ENCODE measurements at places on chromosomes 2 and 18.

GRCh38 chr2:237452861-237453260 is 34.2 kb upstream of the MLPH start:
- DNase-seq = no peak

- DNase-seq = no peak
These were observed at the start of gene FSHR for GRCh38 chr2:49154140-49154539. Gene FSHR (minus strand): TSS chr2:49154515. CDS start chr2:49154417, 98 bp downstream.

GRCh38 chr2:136310797-136311603 is 193.1 kb upstream of the CXCR4 start:
- DNase-seq = peak; percentile 60

DNA sequence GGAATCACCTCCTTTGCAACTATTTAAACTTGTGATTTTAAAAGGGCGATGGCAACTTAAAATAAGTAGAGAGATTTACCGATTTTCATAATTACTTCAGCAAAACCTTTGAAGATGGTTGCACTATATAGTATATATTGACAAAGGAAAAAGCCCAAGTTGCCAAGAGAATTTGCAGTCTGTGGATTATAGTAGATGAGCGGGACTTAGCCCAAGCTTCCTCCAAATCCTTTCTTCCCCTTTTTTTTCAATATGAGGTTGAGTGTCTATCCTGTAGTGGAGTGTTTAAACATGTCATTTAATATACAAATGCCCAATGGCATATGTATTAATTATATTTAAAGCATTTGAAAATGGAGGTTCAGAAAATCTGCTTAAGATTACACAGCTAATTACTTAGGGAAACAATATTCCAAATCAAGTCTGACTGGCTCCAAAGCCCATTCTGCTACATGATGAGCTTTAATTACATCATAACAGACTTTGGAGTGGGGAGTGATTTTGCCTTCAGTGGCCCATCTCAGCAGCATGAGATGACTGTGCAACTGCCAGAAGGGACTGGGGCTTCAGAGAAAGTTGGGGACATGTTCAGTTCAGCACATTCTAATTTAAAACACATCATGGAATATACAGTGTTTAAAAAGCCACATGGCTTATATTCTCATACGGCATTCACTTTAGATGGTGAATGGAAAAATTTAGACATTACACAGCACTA is 73.2 kb downstream of the COL3A1 start:
- no peak for DNase-seq

DNA sequence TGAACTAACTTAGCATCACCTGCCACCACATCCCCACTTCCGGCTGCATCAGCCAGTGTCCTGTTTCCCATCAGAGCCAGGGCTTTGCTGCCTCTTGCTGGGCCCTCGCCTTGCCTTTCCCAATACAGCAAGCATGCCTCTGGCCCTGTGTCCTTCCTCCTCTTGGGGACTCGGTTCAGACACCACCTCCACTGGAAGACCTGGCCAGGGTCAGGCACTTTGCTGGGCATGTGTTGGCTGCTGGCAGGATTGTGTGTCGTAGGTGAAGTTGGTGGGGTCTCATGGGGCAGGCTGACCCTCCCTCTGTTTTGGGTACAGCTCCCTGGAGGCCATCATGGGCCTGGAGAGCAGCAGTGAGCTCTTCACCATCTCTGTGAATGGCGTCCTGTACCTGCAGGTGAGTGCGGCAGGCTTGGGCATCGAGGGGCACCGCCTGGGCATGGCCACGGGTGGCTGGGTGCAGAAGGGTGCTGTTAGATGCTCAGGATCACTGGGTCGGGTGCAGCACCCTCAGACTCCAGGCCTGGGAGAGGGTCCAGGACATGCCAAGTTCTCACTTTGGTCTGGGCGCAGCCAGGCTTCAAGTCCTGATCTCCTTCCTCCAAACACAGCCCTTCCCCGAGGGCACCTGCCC is 6.6 kb downstream of the ERFE start:
- no peak for DNase-seq

DNA sequence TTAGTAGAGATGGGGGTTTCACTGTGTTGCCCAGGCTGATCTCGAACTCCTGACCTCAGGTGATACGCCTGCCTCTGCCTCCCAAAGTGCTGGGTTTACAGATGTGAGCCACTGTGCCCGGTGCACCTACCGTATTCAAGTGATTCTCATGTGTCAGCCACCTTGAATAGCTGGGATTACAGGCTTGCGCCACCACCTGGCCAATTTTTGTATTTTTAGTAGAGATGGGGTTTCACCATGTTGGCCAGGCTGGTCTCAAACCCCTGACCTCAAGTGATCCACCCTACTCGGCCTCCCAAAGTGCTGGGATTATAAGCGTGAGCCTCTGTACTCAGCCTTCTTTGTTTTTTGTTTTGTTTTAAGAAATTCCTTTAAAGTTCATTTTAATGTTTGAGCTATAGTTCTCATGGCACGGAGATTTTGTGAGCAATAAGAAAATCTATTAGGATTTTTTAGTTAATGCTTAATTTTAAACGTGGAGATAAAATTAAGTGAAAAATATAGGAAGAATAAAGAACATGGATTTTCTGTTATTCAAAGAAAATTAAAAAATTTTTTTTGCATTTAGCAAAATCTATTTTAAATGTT is 242.6 kb downstream of the PHLPP1 start:
- peak; percentile 74 for DNase-seq

DNA sequence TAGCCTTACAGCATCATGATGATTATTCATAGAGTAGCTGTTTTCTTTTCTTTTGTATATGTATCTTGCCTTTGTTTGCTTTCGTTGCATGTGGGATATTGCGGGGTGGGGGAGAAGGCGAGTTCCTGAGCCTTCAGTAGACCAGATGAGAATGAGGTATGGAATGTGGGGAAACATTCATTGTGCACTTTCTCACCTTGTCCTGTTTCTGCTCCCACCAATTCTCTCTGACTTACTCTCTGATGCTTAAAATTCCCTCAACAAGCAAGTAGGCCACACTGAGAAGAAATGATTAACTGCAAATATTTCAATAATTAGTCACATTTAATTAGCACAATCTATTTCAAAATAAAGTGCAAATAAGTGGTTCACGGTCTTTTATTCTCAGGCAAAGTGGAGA is 31.0 kb downstream of the GKN2 start:
- no peak for DNase-seq

GRCh38 chr2:23707096-23707495 is 219.8 kb downstream of the ATAD2B start:
- no peak for DNase-seq

DNA sequence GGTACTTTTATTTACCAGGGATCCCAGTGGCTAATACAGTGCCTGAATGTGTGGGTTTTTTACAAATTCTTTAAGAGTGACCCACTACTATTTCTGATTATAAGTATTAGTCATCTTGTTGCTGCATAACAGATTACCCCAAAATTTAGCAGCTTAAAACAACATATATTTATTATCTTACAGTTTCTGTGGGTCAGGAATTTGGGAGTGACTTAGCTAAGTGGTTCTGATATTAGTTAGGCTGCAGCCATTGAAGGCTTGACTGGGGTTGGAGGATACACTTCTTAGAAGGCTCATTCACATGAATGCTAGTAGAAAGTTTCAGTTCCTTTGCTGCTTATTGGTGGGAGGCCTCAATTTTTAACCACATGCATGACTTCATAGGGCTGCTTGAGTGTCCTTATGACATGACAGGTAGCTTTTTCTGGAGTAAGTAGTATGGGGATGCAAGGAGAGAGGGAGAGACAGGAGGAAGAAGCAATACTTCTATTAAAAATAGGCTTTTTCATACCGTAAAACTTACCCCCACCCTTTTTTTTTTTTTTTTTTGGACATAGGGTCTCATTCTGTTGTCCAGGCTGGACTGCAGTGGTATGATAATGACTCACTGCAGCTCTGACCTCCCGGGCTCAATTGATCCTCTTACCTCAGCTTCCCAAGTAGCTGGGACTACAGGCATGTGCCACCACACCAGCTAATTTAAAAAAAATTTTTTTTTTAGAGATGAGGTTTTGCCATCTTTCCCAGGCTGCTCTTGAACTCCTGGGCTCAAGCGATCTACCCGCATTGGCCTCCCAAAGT is 13.3 kb upstream of the POLE4 start:
- DNase-seq = no peak

GRCh38 chr2:15937105-15937881 is 3.1 kb upstream of the MYCN start:
- DNase-seq = no peak

- no peak for DNase-seq
These were observed 322.9 kb upstream of the HS6ST1 start for GRCh38 chr2:128641421-128642080.

- no peak for DNase-seq
These were observed 31.8 kb downstream of the ARHGAP15 start for GRCh38 chr2:143160732-143161707.

DNA sequence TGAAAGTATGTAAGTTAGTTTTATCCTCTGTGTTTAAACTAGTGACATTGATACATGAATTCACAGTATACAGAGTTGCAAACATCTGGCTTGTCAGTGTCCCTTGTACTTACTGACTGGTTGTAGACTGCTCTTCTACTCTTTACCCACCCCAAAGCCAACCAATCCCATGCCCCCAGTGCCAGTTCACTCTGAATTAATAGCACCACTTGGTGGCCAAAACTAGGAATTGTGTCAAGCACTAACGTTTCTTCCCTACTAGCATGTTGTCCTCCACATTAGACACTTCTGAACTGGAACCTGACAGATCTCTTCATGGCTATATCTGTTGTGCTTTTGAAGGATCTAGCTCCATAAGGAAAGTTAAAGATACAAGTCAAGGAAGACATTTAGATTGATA is 27.2 kb upstream of the OTX1 start:
- DNase-seq = no peak

DNA sequence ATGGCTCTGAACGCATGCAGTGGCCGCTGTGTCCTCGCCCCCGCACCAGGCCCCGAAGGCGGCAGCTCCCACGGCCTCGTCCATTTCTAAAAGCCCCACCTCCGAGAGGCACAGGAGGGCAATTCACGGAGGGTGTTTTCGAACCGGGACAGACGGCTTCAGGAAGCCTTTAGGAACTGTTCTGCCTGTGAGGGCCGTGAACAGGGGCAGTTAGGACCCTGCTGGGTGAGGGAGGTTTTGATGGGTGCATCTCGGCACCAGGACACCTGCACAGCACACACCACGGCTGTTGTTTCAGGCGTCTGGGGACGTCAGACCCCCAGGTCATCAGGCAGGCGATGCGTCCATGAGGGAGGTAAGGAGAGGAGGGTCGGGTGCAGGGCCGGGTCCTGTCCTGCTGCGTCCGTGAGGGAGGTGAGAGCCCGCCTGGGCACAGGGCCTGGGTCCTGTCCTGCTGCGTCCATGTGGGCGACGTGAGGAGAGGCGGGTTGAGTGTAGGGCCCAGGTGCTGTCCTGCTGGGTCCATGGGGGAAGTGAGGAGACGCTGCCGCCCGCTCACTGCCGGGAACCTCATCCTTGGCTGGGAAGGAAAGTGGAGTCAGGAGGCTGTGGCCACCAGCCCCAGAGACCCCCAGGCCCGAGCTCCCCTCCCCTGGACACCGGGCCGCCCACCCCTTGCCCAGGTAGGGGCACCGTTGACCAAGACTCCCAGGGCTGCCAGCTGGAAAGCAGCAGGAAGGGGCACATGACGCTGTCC is 25.5 kb upstream of the KCNG2 start:
- no peak for DNase-seq

DNA sequence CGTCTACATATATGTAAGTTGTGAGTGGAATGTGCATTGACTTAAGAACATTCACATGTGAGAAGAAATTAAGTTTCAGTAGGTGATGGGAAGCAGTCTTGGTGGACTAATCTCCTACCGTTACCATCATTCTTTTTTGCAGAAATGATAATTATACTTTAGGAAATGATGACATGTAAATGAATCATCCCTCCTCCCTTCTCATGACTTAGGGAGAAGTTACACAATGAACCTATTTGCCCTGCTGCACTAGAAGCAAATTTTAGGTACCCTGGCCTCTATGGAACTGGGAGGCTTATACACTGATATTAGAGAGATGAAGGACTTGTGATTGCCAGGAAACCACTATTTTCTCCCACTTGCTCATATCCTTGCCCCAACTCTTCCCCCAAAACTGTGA is 214.2 kb downstream of the CALCRL start:
- DNase-seq = no peak

GRCh38 chr18:56889621-56890020 is 238.5 kb downstream of the WDR7 start:
- no peak for DNase-seq

GRCh38 chr2:222806526-222807137 is 54.2 kb upstream of the ACSL3 start:
- DNase-seq = no peak

DNA sequence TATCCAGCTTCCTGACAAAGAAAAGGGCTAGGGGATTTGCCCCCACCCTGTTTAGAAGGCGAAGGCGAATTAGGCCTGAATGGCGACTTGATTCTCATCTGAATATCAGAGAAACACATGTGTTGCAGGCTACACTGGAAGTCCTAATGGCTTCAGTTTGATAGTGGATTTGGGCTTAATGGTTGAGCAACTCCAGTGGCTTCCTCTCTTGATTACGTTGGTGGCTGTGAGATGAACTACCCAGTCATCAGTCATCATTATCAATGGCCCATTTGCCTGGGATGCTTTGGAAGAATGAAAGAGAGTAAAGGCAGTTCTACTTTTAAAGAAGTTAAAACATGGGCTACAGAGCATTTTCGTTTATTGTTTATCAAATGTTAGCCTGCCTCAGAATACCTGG is 60.9 kb upstream of the IL1R1 start:
- no peak for DNase-seq

DNA sequence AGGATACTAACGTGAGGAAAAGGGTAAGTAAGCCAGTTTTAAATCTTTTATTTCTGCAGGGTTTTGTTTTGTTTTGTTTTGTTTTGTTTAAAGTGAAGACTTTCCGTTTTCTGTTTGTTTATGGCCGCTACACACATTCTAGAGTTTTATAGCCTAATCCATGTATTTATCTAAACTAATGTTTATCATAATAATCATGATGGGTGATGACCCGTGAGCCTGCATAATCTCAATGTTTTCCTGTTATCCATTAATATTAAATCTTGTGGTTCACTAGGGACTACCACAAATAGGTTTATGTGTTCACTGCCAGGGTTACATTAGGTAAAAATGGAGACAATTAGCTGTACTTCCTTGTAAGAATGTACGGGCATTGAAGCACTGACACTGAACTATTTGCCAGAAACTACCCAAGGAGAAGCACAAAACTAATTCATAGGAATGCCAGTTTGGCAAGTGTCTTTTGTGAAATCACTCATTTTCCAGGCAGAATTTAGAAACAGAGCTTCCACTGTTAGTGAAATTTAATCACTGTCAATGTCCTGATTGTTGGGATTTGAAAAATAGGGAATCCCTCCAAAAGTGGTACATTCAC is 574.8 kb downstream of the LRP1B start:
- no peak for DNase-seq

GRCh38 chr18:48668466-48669179 is 129.8 kb downstream of the CTIF start:
- no peak for DNase-seq
